Forelimb muscle (tissue), 1 donor: ENCODE measurements at places on chromosomes 4 and X.

- DNase-seq, result peak; percentile 36
Measured at GRCh38 chrX:46446727-46447378, 98.4 kb downstream of the ZNF674 start.

- DNase-seq, result no peak
Measured at GRCh38 chrX:47218920-47219815, 687 bp downstream of the CDK16 start.

- DNase-seq, result no peak
Measured at GRCh38 chr4:162560073-162560472, 396.3 kb upstream of the FSTL5 start.

- no peak for DNase-seq
Measured at GRCh38 chr4:56701644-56702043, 20.5 kb upstream of the HOPX start.

- DNase-seq, result no peak
Measured at GRCh38 chr4:89582756-89583505, 254.0 kb downstream of the SNCA start.

GRCh38 chr4:56937262-56937661, 29.6 kb downstream of the REST start:
- DNase-seq, result no peak

DNA sequence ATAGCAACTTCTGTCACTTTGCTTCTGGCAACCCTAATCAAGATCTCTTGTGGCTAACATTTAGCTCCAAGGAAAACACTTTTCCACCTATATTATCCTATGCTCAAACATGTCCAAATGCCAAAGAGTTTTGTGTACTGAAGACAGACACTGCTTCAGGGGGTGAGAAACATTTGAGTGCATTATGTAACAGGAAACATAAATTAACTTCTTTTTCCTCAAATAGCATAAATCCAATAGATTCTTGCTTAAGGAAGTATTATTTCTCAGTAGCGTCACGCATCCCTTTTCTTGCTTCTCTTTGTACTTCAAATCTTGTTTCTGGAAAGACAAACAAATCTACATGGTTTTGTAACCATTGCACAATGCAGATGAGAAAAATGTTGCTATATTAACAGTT, 839.1 kb downstream of the GLUD2 start:
- no peak for DNase-seq

- DNase-seq, result no peak
Measured at GRCh38 chr4:41304221-41304620, 47.5 kb downstream of the UCHL1 start.

- peak; percentile 16 for DNase-seq
Measured at GRCh38 chr4:27094783-27095182, 234.1 kb downstream of the STIM2 start.

- DNase-seq, result no peak
Measured at GRCh38 chrX:1649621-1650020, 34.8 kb downstream of the ASMT start.

DNA sequence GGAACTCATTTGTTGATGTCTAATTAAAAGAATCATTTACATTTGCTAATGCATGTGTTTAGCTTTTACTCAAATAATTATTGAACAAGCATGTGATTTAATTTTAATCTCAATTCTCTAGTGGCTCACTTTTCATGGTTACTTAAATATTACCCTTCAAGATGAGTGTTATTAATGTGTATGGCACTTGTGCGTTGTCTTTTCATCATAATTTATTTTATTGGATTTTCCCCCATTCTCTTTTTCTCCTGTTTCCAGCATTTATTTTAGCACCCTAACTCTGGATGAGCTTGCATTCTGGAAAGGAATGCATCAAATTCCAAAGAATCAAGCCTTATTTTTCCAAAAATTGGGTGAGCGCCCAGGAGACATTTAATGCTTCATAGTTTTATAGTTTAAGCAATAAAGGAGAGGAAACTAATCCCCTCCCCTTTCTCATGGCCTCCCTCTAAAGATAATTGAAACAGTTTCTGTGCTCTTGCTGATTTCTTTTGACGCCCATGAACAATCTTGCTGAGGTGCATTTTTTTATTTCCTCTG, 191.1 kb upstream of the FAT4 start:
- DNase-seq, result no peak

GRCh38 chrX:83906921-83907320, 46.0 kb downstream of the CYLC1 start:
- DNase-seq, result no peak

- DNase-seq, result no peak
Measured at GRCh38 chr4:48180234-48180633, 46.2 kb upstream of the TXK start.

DNA sequence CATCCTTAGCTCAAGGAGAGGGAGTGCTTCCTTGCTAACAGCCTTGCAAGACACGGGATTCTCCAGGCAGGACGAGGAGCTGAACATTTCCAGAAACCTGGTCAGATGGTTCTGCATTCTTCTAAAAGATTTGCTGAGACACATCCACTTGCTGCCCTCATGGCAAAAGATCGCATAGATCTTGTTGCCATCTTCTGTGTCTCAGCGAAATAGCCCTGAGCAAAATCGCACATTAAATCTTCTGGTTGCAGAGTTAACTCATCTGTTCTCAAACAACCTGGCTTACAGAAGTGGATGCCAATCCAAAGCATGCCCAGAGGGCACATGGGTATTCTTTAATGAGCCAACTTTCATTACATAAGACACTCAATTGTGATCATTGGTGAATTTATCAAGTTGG, 167.5 kb downstream of the PRKX start:
- DNase-seq, result no peak

DNA sequence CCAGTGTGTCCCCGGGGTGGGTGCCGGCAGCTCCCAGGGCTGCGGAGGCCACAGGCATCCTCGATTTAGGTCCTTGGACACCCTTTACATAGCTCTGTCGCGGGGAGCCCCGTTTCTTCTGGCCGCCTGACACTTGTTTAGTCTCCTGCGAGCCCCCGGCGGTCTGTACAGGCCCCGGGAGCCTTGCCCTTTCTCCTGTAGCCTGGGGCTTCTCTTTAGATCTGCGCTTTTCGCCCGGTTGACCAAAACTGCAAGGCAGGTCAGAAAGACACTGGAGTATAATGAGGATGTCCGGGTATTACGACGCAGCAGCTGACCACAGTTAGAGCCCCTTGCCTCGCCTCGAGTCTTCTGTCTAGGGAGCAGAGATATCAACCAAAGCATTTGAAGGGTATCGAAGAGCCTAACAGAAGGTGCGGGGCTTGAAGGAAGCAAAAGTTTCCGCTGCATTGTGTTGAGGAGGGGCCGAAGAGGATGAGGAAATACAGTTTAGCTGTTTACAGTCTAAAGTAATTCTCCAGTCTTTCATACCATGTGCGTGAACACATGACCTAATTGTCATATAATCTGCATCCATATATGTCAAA, 479 bp downstream of the BRCC3 start:
- DNase-seq, result no peak

DNA sequence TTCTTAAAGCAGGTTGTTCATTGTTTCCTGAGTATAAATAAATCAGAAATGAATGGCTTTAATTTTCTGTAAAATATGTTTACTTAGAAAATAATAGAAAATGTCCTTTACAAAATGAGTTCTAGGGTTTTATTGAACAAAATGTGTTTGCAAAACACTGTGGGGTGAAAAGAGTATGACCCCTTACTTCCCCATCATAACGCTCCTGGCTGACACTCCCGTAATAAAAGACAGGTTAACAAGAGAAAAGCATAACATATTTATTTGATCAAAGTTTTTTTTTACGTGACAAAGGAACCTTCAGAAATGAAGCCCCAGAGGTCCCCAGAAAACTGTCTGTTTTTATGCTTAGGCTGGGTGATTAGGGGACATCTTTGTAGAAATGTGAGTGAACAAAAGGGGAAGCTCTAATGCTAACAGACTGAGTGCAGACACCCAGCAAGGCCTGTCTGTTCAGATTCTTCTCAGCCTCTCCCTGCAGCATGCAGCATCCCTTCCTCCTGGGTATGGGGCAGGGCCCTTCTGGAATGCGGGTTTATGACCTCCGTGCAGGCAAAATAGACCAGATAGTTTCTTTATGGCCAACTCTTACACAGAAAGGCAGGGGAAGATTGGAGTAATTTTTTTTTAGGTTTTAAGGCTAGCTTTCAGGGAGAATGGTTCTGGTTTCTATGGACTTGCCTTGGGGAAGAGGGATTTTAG, 26.1 kb downstream of the ZFP42 start:
- no peak for DNase-seq

GRCh38 chrX:25872786-25873185, 265.4 kb upstream of the MAGEB18 start:
- DNase-seq, result no peak

DNA sequence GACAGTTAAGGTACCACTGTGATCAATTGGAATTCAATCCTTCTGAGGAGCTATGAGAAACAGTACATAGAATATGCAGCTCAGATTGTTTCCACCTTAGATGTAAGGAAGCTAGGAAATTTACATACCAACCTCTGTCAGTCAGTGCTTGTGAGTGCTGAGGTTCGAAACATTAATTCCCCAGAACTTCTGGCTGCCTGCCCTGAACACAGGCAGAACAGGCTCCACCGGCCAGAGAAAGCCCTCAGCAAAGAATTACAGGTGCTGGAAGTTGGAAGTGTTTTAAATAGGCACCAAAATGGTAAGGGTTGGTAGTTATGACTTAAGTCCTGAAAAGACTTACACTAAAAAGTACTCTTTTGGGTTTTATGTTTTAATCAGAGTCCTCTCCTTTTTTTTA, 651.8 kb downstream of the C4orf33 start:
- DNase-seq, result no peak

DNA sequence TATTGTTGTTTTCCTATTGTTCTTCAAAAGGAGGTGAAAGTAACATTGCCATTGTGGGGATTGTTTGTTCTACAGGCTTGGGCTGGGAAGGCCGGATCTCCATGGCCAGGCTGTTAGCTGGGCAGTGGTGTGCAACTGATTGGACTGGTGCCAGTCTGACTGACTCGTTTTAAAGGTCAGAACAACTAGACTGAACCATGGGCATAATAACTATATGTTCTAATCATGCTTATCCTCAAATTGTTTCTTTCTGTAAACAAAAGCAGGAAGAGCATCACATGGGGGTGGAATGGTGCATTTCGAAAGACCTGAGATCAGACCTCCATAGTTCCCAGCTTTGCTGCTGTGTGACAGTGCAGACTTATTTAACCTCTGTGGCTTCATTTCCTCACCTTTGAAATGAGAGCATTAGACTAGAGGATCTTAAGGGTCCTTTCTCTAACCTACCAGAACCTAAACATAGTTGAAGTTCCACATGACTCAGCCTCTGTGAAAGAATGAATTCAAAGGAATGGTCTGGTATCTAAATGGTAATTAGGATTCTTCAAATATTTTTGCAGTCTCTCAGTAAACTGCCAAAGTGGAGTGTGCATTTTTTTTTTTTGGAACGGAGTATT, 66.7 kb upstream of the PGRMC2 start:
- no peak for DNase-seq

DNA sequence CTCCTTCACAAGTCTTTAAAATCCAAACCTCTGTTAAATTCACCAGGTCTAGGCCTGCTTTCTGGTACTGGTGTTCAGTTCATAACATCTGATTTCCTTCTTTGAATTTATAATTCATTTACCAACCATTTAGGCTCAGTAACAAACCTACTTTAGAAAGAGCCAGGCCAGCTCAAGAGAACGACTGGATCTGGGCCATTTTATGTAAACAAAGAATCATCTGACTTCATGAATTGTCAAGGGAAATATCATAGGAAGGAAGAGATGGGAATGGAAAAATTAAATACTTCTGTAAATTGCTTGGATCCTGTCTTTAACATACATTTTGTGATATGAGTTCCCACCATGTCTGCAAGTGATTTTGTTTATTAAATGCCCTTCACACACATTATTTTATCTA, 36.5 kb downstream of the DCHS2 start:
- no peak for DNase-seq

- no peak for DNase-seq
Measured at GRCh38 chr4:91924625-91925024, 379.1 kb upstream of the GRID2 start.

DNA sequence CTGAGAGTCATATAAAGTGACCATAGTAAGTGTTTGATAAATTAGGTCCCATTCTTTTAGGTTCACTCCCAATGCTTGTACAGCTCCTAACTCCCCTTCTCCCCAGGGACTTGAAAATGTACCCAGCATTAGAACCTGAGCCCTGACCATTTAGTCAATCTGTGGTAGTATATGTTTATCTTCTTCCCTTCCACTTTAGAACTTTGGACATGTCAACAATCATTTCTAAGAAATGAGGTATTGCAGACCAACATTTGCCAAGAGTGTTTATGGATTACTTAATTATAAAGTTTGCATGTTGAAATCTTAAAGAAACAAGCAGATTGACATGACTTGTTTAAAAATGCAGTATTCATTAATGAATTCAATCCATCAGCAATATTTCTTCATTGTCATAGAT, 26.0 kb downstream of the AFM start:
- DNase-seq, result no peak

DNA sequence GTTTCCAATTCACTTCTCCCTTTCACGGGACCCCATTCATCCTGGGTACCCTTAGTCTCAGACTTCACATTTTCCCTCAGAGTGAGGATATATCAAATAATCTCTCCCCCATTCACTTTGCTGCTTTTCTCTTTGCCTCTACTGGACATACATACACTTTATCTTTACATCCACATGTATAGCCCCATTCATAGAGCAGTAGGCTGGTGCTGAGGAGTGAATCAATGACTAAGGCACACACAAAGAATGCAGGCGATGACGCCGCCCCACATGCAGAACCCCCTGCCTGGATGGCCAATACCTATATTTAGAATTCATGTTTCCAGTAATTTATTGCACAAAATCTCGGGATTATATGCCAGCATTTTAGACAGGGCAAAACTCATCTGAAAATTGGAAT, 554.3 kb upstream of the TENM3 start:
- DNase-seq, result no peak

- no peak for DNase-seq
Measured at GRCh38 chrX:144683247-144683646, 564.1 kb upstream of the SPANXN1 start.
